ENCODE measurements at places on chromosomes 11 and 22.

DNA sequence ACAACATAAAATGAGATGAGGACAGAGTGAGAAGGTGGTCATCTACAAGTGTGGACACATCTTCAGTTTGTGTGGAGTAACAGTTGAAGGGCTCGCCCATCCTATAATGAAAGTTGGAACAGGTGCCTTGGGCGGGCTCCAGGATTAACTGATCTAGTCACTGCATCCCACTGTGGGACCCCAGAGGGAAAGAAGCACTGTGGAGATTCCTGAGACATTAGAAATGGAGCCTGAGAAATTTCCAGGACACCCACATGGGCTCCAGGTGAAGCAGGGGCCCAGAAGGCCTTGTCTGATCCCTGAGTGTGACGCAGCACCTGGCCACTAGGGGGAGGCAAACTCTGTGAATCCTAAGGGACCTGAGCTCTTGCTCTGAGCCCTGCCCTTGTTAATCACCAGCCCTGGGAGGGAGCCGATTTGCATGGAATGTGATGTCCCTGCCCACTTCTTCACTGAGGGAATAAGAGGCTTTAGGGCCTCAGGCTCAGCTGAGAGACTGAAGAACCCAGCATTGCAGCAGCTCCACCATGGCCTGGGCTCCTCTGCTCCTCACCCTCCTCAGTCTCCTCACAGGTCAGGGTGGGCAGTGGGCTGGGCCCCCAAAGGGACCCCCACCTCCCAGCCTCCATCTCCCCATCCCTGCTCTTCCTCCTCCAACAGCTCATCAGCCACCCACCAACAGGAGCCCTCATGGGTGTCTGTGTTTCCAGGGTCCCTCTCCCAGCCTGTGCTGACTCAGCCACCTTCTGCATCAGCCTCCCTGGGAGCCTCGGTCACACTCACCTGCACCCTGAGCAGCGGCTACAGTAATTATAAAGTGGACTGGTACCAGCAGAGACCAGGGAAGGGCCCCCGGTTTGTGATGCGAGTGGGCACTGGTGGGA, 98.4 kb downstream of the VPREB1 start:
- DNase-seq, result peak; percentile 52

- DNase-seq, result no peak
Observed at GRCh38 chr11:16052750-16053149, 303.6 kb downstream of the SOX6 start.

DNA sequence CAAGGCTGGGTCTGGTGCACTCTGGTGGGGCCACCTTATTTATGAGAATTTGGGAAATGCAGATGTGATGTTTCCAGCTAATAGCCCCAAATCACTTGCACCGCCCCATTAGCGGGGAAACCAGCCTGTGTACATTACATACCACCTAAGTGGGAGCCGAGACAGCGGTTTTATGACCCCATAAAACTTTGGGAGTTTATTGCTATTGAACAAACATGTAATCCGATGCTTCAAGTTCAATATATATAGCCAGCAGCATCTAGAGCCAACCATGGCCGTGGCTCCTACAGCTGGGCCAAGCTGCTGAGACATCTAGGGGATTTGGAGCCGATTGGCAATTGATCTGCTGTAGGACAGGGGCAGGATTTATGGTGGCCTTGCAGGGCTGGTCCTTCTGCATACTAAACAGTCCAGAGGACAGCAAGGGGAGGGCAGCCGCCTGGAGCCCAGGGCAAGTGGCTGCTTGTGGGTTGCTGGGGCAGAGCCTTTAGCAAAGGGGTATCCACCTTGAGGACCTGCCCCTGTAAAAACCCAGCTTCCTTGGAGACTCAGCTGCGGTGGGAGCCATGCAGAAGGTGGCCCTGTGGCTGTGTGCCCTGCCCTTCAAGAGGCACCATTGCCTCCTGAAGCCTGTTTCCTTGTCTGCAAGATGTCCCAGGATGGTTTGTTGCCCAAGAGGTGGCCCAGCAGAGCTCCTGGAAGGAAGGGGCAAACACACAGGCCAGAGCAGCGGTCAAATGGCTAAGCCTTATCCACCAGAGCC, 47.9 kb upstream of the CCDC188 start:
- DNase-seq, result no peak

- no peak for DNase-seq
Observed at GRCh38 chr11:11740836-11741235, 100.9 kb upstream of the USP47 start.

GRCh38 chr11:14320020-14320419, 39.0 kb downstream of the RRAS2 start:
- DNase-seq, result no peak

DNA sequence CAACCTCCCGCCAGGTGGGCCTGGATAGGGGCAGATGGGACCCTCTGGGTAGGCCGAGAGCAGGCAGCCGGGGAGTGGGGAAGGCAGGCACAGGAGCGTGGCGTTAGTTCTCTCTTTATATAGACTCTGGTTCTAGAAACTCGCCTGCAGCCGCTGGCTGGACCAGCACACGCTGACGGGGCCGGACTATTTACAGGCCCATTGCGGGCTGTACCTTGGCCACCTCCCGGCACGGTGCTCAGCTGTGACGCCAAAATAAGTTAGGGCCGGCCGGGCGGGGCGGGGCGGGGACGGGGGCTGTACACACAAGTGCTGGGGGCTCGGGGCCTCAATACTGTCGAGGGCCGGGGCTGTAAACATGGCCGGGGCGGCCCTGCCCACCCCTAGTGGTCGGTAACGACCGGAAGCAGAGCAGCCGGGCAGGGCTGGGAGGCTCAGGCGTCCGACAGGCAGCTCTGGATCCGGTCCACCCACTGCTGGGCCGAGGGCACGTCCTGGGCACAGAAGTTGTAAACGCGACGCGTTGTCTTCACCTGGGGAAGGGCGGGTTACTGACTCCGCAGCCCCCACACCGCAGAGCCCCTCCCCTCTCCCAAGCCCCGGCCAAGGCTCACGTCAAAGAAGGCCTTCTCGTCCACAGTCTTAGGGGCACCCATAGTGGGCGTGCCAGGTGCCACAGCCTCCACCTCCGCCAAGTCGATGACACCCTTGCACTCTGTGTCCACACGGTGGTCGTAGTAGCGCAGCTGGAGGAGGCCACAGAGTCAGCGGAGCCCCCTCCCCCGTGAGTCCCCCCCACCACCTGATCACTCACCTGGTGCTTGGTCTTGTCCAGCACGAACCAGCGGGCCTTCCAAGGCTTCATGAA, 27.9 kb downstream of the SBF1 start:
- DNase-seq, result no peak
